ENCODE measurements at places on chromosomes 7 and 10. TPM values are rescaled to one million over a fixed set of nuclear protein-coding genes. Genes with fewer than 3 reads are reported as not detected.

The ZNF138 gene
- 9.1 TPM for total RNA-seq

The FAM200A gene
- 11.4 TPM for total RNA-seq

The PSMG3 gene
- total RNA-seq: 91.1 TPM

The COL1A2 gene
- total RNA-seq: 986 TPM

The ZNF485 gene
- total RNA-seq: 6.4 TPM

- DNase-seq: no peak
Observed at GRCh38 chr7:70674571-70675010, 457.4 kb upstream of the GALNT17 start.

DNA sequence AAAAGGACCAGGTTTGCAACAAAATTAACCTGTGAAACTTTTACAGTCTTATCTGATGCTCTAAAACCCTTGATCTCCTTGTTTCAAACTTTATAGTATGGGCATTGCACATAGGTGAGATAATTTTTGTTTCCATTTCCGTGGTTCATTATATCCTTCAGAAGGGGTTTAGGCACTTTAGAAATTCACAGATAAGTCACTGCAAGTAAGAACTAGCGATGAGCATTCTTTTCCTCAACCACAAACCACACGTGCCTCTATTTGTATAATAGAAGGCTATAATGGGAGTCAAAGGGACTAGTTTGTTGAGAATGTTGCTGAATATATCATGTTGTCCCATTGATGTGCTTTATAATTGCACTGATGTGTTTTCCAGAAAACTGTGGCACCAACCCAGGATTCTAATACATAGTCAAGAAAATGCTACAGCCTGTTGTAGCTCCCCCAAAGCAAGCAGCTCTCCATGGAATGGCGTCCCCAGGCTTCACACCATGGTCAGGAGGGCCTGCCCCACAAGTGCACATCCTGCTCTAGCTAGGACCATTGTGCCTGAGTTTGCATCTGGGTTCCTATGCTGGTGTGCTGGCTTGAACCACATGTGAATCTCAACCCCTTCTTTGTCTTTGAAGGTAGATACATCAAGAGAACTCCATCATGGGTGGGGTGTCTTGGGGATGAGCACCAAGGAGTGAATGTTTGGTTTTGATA, 14.0 kb upstream of the ATXN7L1 start:
- peak; percentile 46 for DNase-seq

DNA sequence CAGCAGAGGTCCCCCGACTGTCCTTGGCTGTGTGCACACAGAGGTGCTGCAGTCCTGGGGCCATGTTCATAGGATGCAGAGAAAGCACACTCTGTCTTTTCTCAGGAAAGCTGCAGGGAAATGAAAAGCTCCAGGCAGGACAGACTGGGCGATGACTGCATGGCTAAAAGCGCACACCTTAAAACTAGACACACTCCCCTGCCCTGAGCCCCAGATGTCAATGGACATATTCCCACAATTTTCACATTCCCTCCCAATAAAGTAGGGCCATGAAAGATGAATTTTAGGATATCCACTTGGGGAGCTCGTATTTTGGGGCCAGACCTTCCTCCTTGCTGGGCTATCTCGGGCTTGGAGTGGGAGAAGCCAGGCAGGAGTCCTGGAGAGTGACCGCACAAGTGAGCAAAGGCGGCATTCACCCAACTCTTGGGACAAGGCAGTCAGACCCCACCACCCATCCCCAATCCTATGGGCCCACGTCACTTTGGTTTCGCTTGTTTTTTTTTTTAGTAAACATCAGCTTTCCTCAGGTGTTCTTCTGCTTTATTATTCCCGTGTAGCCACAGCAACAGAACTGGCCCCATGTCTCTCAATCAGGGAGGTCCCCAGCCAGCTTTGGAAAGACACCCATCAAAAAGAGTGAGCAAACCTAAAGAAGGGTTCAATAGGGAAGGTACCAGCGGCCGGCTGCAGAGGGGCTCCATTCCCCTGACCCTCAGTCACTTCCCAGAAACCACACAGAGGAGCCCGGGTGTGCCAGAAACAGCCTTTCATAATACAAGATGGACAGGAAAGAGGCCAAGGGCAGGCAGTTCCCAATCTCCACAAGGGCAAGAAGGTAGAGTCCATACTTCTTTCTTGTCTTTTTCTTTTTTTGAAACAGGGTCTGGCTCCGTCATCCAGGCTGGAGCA, 12.7 kb downstream of the GPRIN2 start:
- DNase-seq: no peak

DNA sequence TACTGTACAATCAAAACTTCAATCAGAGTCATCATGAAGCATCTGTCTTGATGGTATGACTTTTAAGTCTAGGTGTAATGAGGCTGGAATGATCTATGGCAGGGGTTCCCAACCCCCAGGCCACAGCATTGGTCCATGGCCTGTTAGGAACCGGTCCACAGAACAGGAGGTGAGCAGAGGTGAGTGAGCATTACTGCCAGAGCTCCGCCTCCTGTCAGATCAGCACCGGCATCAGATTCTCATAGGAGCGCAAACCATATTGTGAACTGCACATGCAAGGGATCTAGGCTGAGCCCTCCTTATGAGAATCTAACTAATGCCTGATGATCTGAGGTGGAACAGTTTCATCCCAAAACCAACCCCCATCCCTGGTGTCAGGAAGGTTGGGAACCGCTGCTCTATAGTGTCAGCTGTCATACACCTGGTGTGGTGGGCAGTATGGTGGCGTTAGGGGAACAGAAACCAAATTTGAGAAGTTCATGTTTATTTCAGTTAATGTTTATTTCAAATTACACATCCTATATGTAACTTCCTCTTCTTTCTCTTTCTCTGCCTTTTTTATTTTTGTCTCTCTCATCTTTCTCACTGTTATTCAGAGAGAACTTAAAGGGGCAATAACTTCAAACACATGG, 432.6 kb downstream of the TNS3 start:
- no peak for DNase-seq

DNA sequence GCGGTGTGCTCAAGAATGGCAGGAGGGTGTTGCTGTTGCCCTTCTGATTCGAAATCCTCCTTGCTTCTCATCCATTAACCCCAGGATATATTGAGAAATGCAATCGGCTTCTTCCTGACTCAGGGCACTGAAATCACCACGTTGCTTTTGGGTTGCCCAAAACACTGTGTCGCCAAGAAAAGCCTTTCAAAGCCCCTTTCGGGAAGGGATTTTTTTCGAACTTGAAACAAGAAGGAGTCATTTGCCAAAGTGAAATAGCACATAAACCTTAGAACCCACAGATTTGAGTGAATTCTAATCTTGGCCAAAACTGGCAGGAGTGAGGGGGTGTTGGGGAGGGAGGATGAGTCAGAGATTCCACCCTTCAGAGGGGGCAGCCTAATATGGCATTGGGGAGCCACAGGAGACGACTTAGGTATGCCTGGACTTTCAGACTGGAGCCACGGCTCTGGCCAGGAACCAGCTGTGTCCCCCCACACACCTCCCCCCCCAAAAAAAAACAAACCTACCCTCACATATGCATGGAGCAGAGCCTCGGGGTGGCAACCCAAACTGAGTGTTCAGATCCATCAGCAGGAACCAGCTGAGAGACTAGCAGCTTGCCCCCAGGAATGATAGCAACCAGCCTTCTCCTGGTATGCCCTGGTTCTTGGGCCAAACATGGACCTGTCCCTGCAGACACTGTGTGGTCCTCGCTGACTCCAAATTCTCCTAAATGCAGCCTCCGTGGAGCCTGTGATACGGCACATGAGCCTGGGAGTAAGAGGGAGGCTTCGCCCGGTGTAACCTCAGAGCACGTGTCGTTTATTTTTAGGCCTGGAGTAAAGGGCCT, 138.4 kb downstream of the FGFR2 start:
- no peak for DNase-seq

DNA sequence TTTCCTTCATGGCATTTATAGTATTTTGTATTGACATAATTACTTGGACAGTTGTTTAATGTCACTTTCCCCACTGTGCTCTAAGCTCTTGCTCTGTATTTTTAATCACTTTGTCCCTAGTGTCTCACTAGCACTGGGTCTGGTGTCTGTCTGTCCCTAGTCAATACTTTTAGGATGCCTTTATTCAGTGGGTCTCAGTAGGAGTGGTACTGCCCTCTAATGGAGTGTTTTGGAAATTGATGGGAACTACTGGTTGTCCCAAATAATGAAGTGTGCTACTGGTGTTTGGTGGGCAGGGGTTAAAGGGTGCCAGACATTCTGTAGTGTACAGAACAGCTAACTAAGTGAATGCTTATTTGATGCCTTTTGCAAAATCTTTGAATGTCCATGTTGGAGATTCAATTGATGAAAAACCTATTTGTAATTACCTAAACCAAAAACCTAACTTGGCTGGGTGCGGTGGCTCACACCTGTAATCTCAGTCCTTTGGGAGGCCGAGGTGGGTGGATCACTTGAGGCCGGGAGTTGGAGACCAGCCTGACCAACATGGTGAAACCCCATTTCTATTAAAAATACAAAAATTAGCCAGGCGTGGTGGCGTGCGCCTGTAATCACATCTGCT, 33.3 kb downstream of the CDK14 start:
- peak; percentile 77 for DNase-seq

Data from LHCN-M2 (cell line).